ENCODE measurements at places on chromosomes 11 and 22.
A peak's percentile ranks its signal among the peaks of the same experiment; 100 is the strongest.

DNA sequence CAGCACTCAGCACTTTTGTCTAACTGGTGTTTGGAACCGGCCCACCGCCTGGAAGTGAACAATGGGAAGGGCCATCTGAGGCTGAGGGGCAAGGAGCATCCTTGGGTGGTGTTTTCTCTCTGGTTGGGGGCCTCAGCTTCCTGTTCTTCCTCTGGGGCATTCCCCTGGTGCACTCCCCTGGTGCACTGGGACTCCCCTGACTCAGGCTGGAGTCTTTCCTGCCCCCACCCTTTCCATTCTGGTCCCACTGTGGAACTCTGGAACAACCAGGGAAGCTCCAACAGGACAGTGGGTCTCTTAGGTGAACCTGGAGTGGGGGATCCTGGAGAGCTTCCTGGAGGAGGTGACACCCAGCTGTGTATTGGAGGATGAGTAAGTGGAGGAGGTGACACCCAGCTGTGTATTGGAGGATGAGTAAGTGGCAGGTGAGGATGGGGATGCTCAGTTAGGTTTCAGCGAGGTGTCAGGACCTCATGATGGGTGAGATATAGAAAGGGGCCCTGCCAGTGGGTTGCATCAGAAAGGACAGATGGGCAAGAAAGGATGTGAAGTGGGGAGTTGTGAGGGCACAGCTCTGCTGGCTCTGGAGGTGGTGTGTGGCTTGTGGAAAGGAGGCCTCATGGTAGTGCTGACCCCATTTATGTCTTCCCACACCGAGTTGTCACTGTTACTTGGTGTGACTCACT, 132.1 kb downstream of the OSBP2 start:
- no peak for DNase-seq

DNA sequence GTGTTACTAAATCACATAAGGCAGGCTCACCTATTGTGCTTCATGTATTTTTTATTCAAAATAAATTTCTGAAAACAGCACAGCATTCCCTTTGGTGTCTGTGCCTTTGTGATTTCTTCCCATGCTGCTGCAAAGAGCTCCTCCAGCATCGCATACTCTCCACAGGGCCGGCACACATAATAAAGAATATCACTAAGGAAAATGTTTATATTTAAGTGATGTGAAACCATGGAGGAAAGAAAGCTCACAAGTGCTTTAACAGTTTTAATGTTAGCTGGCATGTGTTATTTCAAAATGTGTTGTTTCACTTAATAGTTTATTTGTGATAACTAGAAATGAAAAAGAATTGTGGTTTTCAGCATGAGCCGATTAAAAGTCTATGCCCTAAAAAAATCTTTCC, 241.3 kb upstream of the ANO3 start:
- no peak for DNase-seq

DNA sequence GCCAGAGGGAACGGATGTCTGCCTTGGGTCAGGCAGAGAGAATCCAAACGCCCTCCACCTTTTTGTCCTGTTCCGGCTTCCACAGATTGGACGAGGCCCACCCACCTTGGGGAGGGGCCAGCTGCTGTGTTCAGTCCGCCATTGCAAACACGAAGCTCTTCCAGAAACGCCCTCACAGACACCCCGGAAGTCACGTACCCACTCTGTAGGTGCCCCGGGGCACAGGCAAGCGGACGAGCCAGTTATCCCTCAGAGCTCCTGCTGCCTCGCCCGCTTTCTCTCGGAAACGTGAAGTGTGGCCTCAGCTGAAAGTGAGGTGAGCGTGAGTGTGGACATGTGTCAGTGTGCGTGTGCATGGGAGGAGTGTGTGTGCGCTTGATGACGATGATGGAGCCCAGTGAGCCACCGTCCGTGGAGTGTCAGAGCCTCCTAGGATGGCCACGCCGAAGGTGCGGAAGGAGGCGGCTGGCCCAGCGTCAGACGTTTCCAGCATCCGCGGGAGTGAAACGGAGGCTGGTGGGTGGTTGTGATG, 869.2 kb downstream of the TBC1D22A start:
- no peak for DNase-seq

DNA sequence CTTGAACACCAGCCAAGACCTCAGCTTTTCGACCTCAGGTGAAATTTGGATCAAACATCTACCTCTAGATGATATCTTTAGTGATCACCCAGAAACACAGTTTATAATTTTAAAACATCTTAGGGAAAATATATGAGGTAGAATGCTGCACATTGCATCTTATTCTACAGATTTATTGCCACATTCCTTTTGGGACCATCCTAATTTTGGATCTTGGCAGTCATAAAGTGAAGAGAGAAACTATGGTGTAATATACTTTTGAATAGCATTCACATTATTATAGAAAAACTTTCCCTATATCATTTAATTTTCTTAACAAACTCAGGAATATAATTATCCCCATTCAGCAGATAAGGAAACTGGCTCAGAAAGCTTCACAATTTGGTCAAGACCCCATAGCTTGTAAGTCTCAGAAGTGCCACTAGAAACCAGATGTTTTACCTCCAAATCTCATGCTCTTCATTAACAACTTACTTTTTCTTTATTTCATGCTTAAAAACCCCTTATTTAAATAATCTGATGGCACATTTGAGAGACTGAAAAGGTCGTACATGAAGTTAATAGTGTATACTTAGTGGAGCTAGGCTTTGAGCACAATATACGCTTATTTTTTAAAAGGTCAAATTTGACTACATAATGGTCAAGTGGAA, 199.2 kb upstream of the CTSC start:
- DNase-seq = no peak

- peak; percentile 98 for DNase-seq
Observed at GRCh38 chr11:16891964-16892363, 122.2 kb downstream of the PLEKHA7 start.

Measured in NCI-H226 (cell line).